ENCODE measurements at places on chromosomes 1 and 21. TPM values are rescaled to one million over a fixed set of nuclear protein-coding genes. Genes with fewer than 3 reads are reported as not detected.

DNA sequence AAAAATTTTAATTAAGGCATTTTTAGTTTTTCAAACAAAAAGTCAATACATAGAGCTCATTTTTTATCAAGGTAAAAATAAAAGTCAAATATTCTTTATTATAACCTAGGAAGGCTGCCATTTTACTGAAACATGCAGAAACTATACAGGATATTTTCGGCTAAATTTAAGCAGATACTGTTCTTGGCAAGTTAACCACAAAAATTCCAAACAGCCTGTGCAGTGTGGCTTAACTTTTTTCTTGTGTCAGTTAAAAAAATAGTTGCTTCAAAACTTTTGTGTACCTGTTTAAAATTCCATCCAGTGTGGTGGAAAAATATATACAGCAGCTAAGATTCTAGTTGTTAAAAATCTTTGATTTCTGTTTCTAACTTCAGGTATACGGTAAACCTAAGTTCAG is 135.0 kb downstream of the ATP5PO start:
- DNase-seq, result no peak

GRCh38 chr1:168560370-168560769 is 16.0 kb upstream of the XCL1 start:
- DNase-seq, result no peak

NUDT4B gene
- total RNA-seq, result 35.4 TPM

DNA sequence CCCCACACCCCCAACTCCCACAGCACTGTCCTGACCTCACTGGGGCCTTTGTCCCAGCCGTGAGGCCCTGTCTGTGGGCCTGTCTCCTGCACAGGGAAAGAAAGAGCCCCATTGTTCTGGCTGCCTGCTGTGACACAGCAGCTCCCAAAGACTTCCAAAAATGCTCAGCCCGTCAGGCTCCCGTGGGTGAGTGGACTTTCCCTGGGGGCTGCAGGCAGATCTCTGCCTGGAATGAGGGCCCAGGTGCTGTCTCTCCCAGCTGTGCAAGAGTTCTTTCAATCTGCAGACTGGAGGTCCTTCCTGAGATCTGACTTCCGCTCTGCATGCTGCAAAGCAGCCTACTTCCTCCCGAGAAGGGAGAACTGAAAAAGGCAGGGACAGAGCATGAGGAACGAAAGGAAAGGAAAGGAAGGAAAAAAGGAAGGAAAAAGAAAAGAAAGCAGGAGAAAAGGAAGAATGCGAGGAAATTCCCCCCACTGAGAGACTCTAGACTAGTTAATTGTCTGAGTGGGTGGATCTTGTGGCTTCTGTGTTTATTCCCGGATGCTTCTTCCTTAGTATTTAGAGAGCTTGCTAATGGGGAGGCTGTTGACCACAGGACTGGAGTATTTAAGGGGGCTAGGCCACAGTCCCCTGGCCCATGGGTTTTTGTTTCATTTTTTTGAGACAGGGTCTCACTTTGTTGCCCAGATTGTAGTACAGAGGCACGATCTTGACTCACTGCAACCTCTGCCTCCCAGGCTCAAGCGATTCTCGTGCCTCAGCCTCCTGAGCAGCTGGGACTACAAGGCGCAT is 15.0 kb downstream of the NES start:
- DNase-seq, result no peak

RGS13 gene
- total RNA-seq, result not detected

DNA sequence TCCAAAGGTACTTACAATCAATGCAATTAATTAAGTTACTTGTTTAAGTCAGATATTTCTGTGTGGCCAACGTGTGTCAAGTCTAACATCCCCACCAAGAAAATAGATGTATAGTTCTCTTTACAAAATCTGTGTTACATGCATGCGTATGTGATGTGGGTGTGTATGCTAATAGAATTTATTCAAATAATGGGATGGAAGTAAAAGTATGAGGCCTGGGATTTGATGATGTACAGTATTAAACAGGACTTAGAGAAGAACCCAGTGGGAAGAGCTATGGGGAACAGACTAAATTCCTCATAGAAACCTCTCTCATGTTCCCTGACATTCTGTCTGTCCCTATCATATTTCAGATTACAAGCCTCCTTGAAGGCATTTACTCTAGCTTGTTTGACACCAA is 72.5 kb downstream of the IFI44 start:
- DNase-seq, result no peak

DNA sequence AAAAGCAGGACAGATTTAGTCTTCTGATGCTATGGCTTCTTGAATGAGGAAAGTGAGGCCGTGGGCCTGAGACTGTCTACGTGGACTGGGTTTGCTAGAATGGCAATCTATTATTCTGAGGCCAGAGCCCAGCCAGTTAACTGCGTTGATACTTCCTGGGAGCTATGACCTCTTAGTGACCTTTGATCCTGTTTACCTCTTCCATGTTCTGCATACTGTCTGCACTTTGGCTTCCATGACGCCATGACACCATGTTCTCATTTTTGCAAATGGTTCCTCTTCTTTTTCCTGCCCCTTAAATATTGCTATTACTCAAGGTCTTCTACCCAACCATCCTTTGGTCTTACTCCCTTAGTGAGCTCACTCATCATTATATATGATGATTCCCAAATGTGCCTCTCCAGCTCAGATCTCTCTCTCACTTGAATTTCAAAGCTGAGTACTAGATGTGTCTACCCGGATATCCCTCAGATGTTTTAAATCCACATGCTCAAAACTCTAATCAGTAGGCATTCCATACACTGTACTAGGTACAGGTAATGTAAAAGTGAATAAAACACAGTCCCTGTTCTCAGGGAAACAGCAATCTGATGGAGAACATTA is 66.1 kb upstream of the ATP1A1 start:
- DNase-seq, result no peak

DNA sequence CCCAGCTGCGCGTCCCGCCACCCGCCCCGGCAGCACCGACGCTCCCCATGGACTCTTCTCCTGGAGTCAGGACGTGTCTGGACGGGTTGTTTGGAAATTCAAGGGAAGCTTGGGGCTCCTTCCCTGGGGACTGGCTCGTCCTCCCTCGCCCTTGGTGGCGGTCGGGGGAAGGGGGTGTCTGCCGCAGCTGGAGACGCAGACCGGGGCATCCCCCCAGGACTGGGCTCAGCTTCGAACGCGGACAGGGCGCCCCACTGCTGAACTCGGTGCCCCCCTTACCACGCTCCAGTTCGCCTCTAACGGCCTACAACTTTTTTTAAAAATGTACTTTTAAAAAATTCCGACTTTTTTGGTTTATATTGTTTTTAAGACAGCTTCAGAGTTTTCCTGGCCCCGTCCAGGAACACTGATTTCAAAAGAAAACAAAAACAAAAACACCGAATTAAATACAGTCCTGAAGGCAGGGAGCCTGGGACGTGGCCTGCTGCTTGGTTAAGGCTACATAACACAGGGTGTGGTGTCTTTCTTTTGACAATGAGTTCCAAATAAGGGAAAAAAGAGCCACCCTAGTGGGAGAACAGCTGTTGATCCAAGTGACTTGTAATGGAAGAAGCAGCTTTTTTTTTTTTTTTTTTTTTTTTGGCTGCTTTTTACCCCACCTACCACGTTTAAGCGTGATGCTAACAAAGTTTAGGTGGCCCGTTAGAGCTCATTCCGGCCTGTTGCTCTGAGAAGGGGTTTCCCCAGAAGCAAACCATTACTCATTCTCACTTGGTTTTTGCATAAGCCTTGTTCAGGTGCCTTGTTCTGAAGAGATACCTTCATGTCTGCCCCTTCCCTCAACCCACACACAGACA is 862 bp upstream of the DIPK1A start:
- peak; percentile 55 for DNase-seq

OR2G6 gene
- not detected for total RNA-seq

COL11A1 gene
- total RNA-seq, result 13.4 TPM

DNA sequence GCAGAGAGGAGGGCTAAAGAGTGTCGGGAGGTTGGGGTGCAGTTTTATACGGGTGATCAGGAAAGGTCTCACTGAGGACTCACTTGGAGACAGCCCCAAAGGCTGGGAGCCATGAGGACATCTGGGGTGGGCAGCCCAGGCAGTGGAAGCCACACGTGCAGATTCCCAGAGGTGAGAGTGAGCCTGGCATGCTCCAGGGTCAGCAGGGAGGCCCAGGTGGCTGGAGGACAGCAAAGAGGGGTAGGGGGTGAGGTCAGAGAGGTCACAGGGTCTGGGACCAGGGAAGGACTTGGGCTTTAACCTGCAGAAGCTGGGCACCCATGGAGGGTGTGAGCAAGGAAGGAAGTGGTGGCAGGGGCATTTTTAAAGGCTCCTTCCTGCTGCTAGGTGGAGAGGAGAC is 481.7 kb downstream of the MATN1 start:
- no peak for DNase-seq

ETV3L gene
- 0.74 TPM for total RNA-seq

DNA sequence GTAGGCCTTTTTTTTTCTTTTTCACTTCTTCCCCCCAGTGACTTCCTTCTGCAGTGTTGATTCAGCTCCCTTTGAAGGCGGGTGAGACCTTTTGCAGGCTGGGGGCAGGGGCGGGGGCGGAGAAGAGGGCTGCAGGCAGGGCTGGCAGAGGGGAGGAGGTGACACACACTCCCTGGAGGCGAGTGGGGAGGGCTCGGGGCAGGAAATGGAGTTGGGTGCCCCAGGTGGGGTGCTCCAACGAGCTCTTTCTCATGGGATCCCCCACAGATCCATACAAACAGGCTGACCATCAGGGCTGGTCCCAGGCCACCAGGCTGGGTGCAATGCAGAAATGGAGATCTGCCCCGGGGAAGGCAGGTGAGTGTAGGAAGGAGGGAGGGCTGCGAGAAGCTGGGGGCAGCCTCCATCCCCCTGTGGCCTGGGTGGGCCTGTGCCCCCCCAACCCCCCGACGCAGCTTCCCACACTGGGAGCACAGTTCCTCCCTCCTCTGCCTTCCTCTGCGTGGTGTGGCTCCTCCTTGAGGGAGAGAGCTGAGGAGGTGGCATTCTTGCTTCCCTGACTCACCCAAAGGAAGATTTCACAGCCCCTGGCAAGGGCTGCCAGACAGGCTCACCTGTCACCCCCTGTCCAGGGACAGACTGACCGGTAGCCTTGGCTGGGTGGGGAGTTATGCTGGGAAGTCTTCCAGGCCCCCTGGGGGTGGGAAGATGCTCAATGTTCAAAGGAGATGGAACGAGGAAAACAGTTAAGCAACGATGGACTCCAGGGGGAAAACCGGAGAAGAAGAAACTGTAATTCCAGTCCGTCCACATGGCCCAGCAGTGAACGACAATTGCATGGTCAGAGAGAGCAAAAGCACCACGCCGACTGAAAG is 7.1 kb upstream of the ITGB2 start:
- peak; percentile 79 for DNase-seq

- DNase-seq, result no peak
These were observed 1.2 kb downstream of the TRIT1 start for GRCh38 chr1:39882152-39882551.

DNA sequence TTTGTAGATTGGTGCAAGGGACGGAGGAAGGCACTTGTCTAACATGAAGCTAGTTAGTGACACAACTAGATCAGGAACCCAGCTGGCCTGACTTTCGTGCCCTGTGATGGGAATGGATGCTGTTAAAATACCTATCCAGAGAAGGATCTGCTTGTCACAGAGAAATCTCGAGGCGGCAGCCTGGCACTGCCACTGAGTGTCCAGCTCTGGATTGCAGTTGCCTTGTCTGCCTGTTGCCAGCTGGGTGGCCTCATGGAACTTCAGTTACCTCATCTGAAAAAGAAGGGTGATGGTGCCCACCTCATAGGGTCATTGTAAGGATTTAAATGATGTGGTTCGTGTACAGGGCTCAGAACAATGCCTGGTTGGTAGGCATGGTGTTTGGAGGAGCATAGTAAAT is 2.4 kb upstream of the PKP1 start:
- no peak for DNase-seq

ARHGEF16 gene
- 34.7 TPM for total RNA-seq

- DNase-seq, result no peak
These were observed 37.8 kb downstream of the CAPZB start for GRCh38 chr1:19447550-19447949.

GRCh38 chr21:28464095-28464494 is 528.6 kb downstream of the LTN1 start:
- no peak for DNase-seq

- DNase-seq, result no peak
These were observed 2.3 kb upstream of the USH2A start for GRCh38 chr1:216425577-216425976.

DNA sequence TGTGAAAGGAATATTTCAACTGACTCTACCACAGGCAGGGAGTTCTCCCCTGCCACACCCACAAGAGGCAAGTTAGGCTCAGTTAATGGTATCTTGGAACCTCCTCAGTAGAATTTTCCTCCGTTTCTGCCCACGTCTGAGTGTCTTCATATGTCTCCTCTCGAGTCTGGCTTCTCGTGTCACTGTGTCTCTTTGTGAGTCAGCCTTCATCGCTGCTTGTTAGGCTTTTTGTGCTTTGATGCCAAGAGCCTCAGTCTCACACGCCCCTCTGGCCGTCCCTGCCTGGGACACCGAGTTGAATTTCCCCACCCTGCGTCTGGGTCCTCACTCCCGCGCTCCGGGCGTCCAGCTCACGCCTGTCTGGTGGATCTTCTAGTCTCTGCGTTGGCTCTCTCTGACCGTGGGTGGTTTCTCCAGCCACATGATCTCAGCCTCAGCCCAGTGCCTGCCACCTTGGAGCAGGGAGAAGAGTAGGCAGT is 125.7 kb upstream of the GADD45A start:
- DNase-seq, result peak; percentile 37

GRCh38 chr1:51433269-51433971 is 85.6 kb downstream of the EPS15 start:
- DNase-seq, result no peak

- no peak for DNase-seq
These were observed 150.7 kb downstream of the TOMM20 start for GRCh38 chr1:234977875-234978396.

ZNF644 gene
- 71.0 TPM for total RNA-seq

DNA sequence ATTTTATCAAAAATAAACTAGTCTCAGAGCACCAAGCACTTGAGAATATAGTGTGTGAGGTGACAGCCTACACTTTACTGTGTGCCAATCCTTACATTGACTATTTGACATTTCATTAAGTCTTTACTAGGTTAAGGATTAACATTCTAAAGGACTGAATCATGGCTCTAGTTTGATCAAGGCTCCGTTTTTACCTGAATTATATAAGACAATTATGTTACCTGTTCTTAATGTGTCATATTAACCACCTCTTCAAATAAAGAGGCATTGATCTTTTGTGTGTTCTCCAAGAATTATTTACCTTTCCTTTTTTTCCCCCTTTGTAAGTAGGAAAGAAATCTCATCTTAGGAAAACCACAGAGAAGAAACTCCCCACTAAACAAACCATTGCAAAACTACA is 189.7 kb downstream of the HS2ST1 start:
- DNase-seq, result no peak
